ENCODE measurements at places on chromosomes 5 and 9. TPM values are rescaled to one million over a fixed set of nuclear protein-coding genes. Genes with fewer than 3 reads are reported as not detected.

The SLC46A2 gene
- not detected for total RNA-seq

The ADGRD2 gene
- total RNA-seq, result not detected

The TENT4A gene
- 9.5 TPM for total RNA-seq

The SLC22A5 gene
- 8.8 TPM for total RNA-seq

The TNFSF15 gene
- 0.26 TPM for total RNA-seq

The WDR38 gene
- total RNA-seq, result not detected

The ATG10 gene
- 8.8 TPM for total RNA-seq

The PCDHGA5 gene
- 2.6 TPM for total RNA-seq

The CLIC3 gene
- 3.5 TPM for total RNA-seq

The GLRA1 gene
- total RNA-seq, result not detected

The FBXL7 gene
- 3.3 TPM for total RNA-seq

The ANXA6 gene
- 615 TPM for total RNA-seq

The FOXD4 gene
- 0.26 TPM for total RNA-seq

The SLC1A3 gene
- 3.1 TPM for total RNA-seq

The CAPSL gene
- 0.33 TPM for total RNA-seq

The CATSPER3 gene
- under 0.01 TPM for total RNA-seq

The SUSD3 gene
- total RNA-seq, result 4.6 TPM

The SH3PXD2B gene
- total RNA-seq, result 21.1 TPM

The PARP8 gene
- total RNA-seq, result 24.6 TPM

The CA9 gene
- 0.26 TPM for total RNA-seq

The FBLL1 gene
- total RNA-seq, result 3.9 TPM

The SHISAL2B gene
- total RNA-seq, result not detected

The MZB1 gene
- not detected for total RNA-seq

All from fibroblast of lung (primary cell).